ENCODE measurements at places on chromosomes 1 and 21.

DNA sequence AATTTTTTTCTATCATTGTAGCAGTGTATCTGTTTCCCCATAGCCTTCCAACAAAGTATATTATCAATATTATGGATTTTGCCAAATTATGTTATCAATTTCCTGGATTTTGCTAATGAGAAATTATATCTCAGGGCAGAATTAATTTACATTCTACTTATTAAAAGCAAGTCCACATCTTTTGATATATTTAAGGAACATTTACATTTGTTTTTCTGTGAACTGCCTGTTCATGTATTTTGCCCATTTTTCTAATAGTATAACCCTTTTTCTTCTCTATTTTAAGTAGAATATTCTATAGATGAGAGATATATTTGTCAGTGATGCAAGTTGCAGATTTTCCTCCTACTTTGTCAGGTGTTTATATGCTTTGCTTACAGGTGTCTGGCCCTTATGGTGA is 24.4 kb downstream of the C1orf87 start:
- no peak for DNase-seq

DNA sequence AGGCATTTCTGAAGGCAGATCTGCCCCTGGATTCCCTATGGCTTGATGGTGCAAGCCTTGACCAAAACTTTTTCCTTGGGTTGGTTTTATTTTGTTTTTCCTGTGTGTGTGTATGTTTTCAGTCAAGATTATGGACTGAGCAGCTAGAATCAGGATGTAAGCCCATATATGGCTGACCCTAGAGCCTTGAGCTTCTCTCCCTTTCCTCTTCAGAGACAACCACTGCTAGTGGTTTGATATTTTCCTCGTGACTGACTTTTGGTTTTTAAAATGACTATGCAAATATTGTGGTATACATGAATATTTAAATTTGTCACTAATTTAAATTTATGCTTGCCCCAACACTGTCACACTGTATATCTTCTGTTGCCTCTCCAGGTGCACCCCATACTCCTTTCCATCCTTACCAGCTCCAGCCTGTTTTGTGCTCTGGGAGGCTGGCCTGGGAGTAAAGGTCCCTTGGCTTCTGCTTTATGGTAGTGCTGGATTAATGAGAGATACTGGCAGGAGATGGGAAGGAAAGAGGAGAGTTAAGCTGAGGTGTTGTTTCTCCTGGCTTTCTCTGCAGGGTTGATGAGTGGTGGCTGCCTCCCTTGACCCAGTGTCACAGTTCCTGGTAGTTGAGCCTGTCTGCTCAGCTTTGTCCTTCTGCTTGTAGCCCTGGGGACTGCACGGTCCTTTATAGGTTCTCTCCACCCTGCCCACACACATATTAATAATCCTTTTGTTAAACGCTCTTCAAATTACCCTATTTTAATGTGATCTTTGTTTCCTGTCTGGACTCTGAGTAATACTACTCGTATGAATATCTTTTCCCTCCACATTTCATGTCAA is 44.4 kb downstream of the RWDD3 start:
- no peak for DNase-seq

DNA sequence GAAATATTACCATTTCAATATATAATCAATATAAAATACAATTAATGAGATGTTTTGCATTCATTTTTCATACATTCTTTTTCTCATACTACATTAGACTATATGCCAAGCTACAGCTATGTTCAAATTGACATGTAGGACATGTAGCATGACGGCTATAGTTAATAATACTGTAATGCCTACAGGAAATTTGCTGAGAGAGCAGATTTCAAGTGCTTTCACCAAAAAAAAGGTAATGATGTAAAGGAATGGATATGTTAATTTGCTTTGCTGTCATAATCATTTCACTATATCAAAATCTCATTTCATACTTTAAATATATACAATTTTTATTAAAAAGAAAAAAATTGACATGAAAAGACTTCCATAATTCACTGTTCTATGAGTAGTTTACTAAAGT is 215.1 kb downstream of the KCNH1 start:
- no peak for DNase-seq

GRCh38 chr1:29251164-29252124 is 15.1 kb downstream of the PTPRU start:
- no peak for DNase-seq

GRCh38 chr1:47915677-47916353 is 81.4 kb downstream of the TRABD2B start:
- no peak for DNase-seq

GRCh38 chr21:42525676-42526378 is 12.2 kb downstream of the SLC37A1 start:
- DNase-seq: no peak

GRCh38 chr1:21509351-21510112 is at the start of gene ALPL:
Gene ALPL, plus strand, starts transcription at chr1:21509423. Its CDS starts 44,659 bp downstream, at chr1:21554082.
- no peak for DNase-seq

DNA sequence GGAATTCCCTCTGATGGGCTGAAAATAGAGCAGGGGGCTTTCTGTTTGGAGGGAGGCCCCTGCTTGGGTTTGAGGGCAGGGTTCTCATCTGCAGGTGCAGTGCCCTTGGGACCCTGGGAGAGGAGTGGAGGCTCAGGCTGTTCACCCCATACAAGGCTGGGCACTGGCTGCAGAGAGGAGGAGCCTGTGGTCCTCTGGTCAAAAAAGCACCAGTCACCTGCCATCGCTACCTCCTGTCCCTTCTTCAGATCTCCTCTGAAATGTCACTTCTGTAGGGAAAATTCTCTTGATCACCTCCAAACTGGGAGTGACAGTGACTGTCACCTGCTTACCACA is 108.9 kb downstream of the TRABD2B start:
- DNase-seq: no peak

DNA sequence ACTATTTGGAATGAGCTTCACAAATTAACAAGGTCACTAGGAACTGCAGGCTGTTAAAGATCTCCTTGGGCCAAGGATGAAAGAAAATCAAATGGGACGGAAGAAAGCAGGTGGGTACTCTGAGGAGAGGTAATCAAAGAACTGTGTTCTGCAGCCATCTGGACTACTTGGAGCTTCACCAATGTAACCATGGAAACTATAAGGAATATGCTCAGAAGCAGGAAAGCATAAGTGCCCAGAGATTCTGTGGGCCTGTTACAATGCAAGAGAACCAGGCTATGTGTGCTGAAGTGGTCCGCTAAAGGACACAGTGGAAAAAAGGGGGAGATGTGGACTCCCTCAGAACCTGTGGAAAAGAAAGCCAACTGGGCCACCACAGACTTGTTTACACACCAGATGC is 238.5 kb downstream of the PTGER3 start:
- no peak for DNase-seq

GRCh38 chr21:35219291-35219690 is 170.2 kb upstream of the RUNX1 start:
- no peak for DNase-seq

DNA sequence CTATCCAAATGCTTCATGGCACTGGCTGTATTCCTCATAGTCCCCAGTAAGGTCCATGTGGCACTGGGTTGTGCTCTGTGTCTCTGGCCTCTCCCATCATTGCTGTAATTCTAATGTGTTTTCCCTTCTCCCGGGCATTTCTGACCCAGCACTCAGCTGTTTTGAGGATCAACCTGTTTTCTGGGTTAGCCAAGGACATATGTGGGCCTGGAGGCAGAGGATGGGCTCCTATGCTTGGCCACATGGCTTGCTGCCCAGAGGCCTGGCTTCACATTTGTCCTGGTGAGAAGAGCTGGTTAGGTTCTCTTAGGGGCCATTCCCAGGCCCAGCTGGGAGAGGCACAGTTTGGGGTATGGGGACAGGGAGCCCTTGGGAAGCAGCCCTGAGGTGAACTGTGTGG is 103.1 kb downstream of the FAM78B start:
- DNase-seq: no peak

GRCh38 chr1:218207194-218207593 is 77.9 kb upstream of the RRP15 start:
- DNase-seq: no peak

GRCh38 chr1:192951691-192952460 is 107.3 kb downstream of the UCHL5 start:
- DNase-seq: no peak

GRCh38 chr1:219387211-219387610 is 213.5 kb downstream of the LYPLAL1 start:
- DNase-seq: no peak

DNA sequence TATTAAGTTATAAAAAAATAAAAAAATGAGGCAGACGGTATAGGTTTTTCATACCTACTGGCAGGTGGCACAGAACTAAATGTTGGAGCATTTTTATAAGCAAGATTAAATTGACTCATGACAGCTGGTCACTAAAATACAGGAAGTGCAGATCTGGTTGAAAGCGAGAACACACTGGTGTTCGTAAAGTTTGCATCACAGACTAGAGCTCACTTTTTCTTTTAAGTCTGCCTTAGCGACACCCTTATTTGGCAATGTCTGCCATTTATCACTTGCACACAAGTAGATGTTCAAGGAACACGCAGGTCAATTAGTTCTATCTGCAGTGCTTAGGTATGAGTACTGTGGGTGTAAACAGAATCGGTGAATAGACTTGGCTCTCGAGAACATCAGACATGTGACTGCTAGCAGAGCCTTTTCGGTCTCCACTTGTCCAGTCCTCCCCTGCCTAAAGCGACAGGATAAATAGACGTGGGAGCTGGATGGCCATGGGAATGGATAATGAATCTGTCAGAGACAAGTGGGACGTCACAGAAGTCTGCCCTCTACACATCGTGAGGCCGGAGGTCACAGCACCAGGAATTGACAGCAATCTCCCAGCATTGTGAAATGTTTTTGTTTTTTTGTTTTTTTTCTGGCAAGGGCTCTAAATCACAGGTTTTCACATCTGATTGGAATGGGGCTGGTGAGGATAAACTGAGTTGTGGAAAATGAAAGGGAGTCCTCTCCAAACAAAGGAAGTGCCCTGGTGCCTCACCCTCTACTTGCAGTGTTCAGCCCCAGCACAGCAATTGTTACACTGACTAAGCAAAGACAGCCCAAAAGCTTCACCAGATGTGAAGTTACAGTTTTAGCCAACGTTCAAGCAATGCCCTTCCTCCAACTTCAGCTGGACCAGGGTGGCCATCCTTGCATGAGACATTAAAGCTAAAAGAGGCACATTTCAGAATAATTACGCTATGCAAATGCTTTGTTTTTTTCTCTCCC is 248.9 kb downstream of the NTNG1 start:
- no peak for DNase-seq

GRCh38 chr1:159924025-159924790 is 1.1 kb downstream of the TAGLN2 start:
- peak; percentile 63 for DNase-seq
